NCI-H146 (cell line): ENCODE measurements at places on chromosomes 2 and 18.

DNA sequence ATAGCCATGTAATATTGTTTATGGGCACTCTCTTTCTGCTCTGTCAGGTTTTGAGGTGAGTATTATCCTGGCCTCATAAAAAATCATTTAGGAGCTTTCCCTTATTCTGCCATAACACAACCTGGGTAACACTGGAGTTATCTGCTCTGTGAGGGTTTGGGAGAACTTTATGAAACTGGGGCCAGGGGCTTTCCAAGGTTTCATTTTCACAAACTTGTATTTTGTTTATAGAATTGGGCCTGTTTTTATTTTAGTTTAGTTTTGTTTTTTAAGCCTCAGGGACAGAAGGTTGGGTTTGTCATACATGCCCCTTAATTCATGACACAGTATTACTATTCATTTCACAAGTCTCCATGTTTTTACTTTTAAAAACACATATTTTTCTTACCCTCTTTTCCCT is 83.5 kb downstream of the IRS1 start:
- DNase-seq: no peak

DNA sequence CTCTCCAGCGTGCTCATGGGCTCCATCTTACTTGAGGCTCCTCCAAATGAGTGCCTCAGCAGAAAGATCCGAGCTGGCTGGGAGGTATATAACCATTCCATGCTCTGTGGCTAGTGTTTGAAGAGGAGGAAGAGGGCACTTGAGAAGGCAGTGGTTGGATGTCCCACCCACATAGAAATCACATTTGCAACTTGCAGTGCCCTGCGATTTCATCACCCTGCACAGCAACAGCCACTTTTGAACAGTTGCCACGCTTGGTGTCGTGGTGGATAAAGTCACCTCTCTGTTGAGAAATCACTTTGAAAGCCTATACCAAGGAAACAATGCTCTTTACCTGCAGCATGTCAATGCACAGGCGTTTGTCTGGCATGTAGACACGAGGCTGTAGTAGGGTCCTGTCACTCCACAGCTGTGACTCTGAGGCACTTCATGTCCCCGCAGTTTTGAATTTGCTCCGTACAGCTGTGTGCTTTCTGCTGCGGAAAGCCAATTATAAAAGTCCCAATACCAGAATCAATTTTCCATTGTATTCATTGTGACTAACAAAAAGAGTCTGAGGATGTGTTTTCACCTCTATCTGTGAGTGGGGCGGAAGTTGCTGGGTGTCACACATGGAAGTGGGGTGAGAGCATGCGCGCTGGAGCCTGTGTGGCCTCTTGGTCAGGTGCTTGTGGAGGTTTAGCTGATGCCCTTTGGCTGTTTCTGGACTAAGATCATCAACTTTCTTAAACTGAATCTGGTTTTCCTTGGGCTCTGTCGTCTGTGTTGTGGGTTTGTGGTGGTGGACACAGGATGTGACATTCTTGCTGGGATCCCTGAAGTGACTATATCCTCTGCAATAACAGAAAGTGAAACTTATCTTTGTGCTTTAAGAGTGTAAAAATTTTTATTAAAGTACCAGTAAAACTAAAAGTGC is 2.8 kb downstream of the CNDP2 start:
- DNase-seq: no peak

DNA sequence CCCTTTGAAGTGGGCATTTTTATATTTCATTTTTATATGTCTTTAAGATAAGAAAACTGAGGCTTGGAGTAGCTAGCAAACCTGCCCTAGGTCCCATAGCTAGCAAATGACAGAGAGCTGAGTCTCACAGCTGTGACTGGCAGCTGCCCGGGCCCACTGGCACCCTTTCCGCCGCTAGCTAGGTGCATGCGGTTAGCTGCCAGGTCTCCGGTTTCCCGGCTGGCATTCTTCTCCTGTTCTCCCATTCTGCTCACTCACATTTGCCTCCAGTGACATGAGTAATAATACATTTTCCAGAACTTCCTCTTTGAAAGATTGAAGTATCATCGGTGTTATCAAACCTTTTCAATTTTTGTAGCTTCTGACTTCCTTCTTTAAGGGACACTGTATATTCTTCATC is 38.7 kb downstream of the MTCL1 start:
- no peak for DNase-seq

DNA sequence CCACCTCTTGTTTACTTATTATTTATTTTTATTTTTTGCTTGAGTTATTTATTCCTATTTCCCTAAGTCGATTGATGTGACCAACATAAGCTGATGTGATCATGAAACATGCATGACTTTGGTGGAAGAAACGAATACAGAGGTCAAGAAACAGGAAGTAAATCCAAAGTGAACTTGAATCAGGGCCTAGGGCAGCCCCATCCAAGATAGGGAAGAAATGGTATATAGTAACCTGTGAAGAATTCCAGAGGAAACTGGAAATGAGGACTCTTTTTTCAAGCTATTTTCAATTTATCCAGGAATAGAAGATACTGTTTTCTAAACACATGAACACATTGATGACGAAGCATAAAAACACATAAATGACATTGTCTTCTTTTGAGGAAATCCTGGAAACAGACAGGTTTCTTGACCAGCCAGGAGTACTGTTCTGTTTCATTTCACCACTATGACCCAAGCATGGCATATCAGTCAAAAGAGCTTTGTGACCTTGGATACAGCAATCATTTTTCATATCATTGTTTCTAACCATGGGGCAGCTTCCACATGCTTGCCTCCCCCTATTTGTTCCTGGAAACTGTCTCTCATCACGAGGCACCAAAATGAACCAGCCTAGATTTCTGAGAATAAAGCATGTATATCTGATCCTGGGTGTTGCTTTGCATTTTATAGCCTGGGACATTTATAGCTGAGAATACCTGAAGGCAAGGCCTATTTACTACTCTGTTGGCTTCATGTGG is 9.1 kb upstream of the LCLAT1 start:
- DNase-seq: no peak

GRCh38 chr2:148989882-148990493 is 48.5 kb upstream of the LYPD6B start:
- peak; percentile 80 for DNase-seq

DNA sequence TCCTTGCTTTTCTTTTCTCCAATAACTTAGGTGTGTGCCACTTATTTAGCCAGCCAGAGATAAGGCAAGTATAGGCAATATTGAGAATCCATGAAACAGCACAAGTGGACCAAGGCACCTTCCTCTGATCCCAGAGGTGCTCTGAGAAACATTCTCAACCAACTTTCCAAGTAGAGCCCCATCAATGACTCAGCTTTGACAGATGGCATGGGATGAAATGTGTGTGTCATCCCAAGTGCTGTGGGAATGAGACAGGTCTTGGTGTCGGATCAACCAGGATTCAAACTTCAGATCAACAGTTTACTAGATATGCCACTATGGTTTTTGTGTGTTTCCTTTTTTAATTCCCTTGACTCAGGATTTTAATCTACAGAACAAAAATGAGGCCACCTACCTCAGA is 164.0 kb downstream of the GRB14 start:
- no peak for DNase-seq

GRCh38 chr2:61538920-61539520 is 864 bp upstream of the XPO1 start:
- DNase-seq: peak; percentile 56

DNA sequence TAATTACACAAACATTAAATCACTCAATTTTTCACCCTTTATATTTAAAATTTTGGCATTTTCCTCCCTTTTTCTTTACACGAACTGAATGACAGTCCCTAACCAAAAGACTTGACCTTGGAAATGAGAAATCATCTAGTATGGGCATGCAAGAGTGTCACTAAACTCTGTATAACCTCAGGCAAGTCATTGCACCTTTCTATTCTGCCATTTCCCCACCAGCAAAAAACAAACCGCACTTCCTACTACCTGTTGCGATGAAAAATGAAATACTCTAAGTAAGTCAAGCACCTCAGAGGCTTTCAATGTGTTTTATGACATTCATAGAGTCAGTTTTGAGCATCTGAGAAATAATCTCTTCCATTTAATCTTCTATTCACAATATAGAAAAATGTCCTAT is 44.1 kb downstream of the ANKRD44 start:
- DNase-seq: no peak

- no peak for DNase-seq
Observed at GRCh38 chr2:99156891-99157290, 2.1 kb downstream of the LIPT1 start.

- DNase-seq: no peak
Observed at GRCh38 chr2:68853035-68853434, 18.2 kb downstream of the BMP10 start.

- DNase-seq: no peak
Observed at GRCh38 chr18:79489899-79490625, 94.3 kb downstream of the NFATC1 start.

- peak; percentile 19 for DNase-seq
Observed at GRCh38 chr2:235495373-235496238, 1.8 kb downstream of the AGAP1 start.

DNA sequence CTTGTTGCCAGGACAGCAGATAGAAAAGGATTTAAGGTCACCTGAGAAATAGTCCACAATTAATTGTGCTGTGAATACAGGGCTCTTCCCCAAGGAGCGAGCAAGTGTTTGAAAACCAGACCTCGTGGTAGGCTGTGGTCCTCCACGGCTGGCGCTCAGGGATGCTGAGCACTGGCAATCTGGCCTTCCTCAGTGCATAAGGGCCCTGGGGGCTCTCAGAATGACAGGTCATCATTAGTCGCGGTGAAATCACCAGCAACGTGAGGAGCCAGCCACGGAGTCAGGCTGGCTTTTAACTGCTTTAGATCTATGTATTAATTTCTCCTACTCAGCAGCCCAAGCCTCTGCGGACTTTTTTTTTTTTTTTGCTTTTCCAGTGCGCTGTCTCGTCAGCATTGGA is 148.5 kb downstream of the FHOD3 start:
- no peak for DNase-seq

DNA sequence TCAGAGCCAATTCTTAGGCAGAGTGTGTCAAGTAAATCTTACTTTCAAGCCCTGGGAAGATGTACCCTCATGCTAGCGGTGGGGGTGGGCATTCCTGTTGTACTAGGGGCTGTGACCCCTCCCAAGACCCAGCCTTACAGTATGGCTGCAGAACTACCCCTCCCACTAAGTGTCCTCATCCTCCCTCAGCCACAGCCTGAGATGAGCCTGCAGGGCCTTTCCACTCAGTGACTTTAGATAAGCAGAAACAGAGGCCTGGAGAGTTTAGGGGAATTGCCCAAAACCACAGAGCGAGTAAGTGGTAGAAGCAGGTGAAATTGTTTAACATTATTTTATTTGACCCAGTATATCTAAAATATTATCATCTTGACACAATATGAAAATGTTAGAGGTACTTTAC is 36.6 kb downstream of the TTC32 start:
- DNase-seq: no peak

DNA sequence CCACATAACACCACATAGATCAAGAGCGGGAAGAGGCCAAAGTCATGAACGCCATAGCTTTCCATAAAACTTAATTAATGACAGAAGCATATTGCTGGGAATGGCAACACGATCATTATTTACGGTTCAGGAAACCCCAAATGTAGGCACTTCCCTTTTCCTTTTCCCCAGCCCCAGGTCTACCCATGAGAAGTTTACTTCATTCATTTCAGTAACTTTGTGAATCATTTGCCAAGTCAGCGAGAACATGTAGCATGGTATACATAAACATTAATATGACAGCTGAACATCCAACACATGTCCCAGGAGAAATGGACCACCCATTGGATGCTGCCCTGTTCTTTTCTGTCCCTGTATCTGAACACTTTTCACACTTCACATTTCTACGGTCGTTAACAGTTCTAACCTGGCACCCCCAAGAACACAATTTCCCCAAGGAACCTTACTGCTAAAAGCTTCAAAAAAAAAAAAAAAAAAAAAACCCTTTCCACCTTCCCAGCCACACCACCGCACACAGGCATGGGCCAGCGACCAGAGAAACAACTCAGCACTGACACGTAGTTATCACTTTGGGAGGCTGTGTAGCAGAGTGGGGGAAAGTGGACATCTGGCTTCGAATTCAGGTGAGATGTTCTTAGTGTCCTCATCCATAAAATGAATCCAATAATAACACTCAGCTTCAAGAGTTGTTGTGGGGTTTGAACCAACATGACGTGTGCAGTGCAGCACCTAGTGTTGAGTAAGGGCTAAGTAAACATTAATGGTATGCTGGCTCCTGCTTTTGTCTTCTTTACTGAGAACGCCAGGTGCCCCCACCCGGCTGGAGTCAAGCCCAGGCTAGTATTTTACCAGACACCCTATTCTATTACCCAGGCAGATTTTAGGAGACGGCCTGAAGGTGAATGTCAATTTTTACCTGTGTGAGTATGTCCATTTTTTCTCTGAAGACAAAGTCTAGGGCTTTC is 371.5 kb downstream of the LNPK start:
- peak; percentile 70 for DNase-seq

DNA sequence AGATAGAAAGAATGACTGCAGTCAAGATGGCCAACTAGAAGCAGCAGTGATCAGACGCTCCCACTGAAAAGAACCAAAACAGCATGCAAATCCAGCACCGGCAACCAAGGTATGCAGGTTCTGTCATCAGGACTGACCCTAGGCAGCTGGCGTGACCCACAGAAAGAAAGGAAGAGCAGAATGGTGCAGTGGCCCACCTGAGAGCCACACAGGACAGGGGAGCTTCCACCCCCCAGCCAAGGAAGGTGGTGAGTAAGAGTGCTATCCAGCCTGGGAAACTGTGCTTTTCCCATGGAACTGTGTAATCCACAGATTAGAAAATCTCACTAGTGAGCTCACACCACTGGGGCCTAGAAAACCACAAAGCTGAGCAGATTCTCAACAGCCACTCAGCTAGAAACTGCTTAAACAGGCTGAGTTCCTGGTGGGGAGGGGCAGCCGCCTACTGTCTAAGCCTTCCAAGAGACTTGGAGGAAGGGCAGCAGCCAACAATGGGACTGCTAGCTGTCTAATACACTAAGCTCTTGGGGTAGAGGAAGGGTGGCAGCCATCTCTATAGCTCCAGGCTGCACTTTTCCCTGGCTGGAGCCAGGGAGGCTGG is 127.9 kb downstream of the EVA1A start:
- DNase-seq: no peak

- peak; percentile 49 for DNase-seq
Observed at GRCh38 chr2:159882130-159882745, 84.2 kb upstream of the CD302 start.

- DNase-seq: no peak
Observed at GRCh38 chr2:96839293-96839874, 4.4 kb downstream of the ANKRD23 start.

DNA sequence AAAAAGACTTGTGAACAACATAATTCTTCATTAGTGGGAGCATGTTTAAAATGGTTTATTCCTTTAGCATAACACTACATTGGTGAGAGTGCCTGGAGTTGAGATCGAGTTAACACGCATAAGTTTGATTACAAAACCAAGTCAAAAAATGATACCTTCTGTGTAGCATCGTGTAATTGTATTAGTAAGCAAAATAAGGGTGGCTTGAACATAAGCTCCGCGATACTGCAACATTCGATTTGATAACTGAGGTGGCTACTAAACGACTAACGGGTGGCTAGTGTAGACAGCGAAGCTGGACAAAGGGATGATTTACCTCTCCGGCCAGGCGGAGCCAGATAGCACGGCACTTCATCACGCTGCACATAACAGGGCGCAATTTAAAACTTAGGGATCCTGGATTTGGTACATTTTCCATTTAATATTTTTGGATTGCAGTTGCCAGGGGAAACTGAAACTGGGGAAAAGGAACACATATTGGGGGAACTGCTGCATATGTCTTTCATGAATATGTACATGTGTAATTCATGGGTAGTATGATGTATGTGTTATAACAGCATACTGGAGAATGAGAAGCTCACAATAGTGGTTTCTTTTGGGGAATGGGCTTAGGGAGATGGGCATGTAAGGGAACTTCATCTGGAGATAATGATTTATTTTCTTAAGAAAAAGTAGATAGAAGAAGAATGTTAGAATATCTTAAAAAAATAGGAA is 36.4 kb upstream of the TOGARAM2 start:
- DNase-seq: no peak

GRCh38 chr2:112184121-112184520 is 45.9 kb downstream of the FBLN7 start:
- no peak for DNase-seq
